Mesothelial cell of epicardium (in vitro differentiated cells): ENCODE measurements at places on chromosomes 7 and 10. TPM values are rescaled to one million over a fixed set of nuclear protein-coding genes. Genes with fewer than 3 reads are reported as not detected.

DNA sequence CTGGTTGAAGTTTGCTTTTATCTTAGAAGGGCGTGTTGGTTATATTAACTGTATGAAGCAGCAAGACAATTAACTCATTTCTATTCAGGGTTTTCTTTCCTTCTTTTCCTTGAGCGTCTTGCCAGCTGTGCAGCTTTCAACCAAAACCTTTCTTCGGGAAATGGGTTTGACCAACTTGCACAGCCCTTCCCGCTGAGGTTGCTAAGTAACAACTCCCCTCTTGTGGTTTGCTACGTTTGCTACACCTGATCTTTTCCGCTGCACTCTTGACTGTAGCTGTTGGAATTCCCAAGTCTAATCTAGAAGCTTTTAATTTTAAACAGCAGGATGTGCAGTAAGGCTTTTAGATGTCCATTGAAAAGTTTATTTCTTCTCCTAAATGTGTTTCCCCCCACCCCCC lies 116.9 kb downstream of the CDCA7L start:
- DNase-seq = no peak

DNA sequence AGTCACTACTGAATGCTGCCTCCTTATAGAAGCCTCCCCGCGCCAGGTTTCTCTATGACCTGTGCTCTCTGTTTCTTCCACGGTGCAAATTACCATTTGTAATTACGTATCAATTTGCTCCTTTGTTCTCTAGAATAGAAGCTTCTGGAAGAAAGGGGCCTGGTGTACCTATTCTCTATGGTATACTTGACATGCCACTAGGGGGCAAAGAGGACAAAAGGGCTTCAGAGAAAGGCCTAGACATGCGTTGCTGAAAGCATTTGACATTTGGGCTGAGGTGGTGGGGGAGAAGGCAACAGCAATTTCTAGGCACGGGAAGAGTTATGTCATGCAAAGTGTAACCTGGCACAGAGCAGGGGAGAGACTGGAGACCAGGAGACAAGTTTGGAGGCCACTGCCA lies 148.7 kb downstream of the WDR11 start:
- no peak for DNase-seq

- DNase-seq = no peak
Measured at GRCh38 chr7:116824449-116824848, 37.9 kb upstream of the CAPZA2 start.

GRCh38 chr10:70192326-70192968 lies 22.1 kb upstream of the SAR1A start:
- DNase-seq = no peak

DNA sequence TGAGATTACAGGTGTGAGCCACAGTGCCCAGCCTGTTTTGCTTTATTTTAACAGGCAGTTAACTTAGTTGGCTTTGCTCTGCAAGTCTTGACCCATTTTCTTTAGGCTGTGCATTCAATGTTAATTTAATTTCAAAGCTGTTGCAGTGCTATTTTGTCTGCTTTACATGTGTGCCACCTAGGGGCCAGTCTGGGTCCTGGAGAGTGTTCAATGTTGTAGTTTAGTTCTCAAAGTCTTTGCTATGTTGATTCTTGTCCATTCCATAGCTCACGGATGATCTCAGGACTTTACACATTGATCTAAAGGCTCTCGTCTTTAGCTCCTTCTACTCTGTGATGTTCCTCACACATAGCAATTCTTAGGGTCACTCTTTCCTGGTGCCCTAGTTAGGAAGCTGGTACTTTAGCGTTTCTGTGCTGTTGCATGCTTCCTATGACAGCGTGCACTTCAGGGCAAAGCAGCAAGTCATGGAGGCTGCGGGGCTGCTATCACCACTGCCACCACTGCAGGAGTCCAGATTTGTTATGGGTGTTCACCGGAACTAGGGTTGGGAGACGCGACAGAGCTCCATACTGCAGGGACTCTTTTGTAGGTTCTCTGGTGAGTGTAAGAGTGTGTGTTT lies 16.4 kb upstream of the ABCA13 start:
- no peak for DNase-seq

GRCh38 chr10:103428989-103429643 lies 23.1 kb downstream of the CALHM2 start:
- no peak for DNase-seq

- DNase-seq = no peak
Measured at GRCh38 chr10:76388321-76389023, 957.0 kb downstream of the LRMDA start.

ZNF117 gene
- total RNA-seq = 38.3 to 42.5 TPM (median 42.3 TPM) in 3 replicates

OR2A5 gene
- total RNA-seq = not detected in 3 replicates

BLOC1S2 gene
- 28.5 to 33.0 TPM (median 31.2 TPM) in 3 replicates for total RNA-seq
